ENCODE measurements at places on chromosomes 2 and 18.
A peak's percentile ranks its signal among the peaks of the same experiment; 100 is the strongest.

GRCh38 chr2:218152777-218153176, 14.0 kb downstream of the CXCR1 start:
- peak; percentile 66 for DNase-seq

- no peak for DNase-seq
These were observed 93.2 kb downstream of the CABYR start for GRCh38 chr18:24231773-24232735.

- peak; percentile 62 for DNase-seq
These were observed at the start of gene SLC35F6 for GRCh38 chr2:26764078-26764887. Gene SLC35F6 (plus strand): TSS chr2:26764284. CDS start chr2:26764350, 66 bp downstream.

- DNase-seq, result no peak
These were observed 214.7 kb downstream of the SEPTIN10 start for GRCh38 chr2:109399066-109399465.

GRCh38 chr2:65579506-65580235, 147.3 kb upstream of the SPRED2 start:
- DNase-seq, result no peak

DNA sequence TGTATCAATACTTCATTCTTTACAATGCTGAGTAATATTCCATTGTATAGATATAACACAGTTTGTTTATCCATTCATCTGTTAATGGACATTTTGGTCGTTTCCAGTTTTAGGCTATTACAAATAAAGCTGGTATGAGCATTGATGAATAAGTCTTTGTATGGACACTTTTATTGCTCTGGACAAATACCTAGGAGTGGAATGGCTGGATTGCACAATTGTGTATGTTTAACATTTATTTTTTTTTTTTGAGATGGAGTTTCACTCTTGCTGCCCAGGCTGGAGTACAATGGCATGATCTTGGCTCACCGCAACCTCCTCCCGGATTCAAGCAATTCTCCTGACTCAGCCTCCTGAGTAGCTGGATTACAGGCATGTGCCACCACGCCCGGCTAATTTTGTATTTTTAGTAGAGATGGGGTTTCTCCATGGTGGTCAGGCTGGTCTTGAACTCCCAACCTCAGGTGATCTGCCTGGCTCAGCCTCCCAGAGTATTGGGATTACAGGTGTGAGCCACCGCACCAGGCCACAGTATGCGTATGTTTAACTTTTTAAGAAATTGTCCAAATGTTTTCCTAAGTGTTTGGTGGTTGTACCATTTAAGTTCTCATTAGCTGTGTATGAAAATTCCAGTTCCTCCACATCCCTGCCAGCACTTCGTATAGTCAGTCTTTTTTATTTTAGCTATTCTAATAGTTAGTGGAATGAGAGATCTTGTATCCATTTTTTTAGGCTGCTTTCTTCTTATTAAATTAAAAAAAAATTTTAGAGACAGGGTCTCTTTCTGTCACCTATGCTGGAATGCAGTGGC, 194.9 kb upstream of the HAAO start:
- DNase-seq, result peak; percentile 98

DNA sequence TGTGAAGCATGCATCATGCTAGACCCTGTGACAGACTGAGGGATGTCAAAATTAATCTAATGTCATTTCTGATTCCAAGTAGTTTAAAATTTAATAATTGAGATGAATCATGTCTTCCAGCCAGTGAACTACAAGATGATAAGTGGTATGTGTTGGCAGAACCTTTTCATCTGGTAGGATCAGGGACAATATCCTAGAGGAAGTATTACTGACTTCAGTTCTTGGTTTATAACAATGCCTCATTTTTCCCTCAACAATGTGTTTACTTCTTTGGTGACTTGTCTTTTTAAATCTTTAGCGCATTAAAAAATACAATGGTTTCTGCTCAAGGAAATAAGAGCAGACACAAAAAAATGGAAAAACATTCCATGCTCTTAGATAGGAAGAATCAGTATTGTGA, 69.4 kb downstream of the ARHGAP28 start:
- no peak for DNase-seq

DNA sequence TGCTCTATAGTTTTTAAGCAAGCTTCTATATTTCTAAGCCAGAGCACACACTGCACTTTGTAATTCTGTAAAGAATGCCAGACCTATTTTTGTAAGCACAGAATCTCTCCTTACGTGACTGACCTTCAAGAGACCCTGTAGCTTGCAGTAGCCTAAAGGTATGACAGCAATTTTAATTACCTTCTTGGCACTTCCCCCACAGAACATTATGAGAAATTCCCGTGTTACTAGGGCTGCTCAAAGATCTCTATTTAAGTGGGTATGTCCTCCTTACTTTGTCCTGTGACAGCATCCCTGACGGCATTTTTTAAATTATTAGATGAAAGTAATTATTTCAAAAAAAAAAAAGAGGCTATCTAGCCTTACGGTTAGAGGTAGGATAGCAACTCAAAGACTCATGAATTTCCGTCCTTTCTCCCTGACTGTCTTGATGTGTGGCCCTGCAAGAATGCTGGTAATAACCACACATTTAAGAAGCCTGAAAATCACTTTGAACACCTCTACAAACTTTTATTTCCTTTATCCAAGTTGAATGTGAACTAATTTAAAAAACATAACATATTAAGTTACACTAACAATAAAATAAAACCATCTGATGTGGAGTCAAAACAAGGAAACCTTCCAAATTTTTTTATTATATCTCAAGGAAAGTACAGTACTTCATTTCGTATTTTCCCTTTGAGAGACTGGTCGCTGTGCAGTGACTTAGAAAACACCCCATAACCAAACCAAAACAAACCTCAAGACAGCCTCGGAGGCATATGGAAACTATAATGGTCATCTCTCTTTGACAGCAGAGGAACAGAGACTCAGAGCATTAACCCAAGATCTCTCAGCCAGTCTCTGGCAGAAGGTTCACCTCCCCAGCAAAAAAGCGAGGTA, 54.9 kb downstream of the THUMPD2 start:
- DNase-seq, result no peak

DNA sequence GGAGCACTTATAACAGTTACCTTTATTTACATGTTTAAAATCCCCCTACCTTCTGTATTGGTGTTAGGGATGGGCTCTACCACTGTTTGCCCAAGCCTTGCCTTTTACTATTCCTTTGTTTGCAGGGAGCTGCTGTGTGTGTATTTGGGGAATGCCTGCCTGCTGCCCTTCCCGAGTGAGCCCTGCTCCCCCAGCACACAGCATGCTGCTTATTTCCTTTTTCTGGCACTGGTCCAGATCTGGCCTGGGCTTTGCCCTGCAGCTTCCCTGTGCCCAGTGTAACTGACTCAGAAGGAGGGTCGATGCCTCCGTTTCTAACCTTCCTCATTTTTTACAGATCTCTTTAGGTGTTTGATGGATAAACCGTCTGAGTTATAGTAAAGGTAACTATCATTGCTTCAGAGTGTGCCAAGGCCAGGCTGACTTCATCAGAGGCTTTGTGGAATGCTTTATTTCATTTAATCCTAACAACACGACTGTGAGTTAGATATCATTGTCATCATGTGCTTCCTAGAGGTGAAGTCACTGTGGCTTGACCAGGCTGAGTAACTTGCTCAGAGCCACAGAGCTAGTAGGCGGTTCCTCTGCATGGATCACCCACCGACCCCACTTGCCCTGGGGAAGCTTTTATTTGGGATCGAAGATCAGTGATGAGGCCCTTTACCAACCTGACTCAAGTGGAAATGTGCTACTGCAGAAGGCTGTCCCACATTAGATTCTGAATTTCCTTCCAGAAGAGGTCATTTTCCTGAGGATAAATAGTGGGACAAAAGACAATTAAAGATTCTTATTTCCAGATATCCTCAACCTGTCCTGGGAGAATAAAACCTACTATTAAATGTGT, 238.8 kb downstream of the ZNF407 start:
- DNase-seq, result no peak

GRCh38 chr2:31446848-31447247, 32.3 kb upstream of the XDH start:
- DNase-seq, result no peak

- DNase-seq, result no peak
These were observed 13.7 kb downstream of the SALL3 start for GRCh38 chr18:78993014-78993926.

DNA sequence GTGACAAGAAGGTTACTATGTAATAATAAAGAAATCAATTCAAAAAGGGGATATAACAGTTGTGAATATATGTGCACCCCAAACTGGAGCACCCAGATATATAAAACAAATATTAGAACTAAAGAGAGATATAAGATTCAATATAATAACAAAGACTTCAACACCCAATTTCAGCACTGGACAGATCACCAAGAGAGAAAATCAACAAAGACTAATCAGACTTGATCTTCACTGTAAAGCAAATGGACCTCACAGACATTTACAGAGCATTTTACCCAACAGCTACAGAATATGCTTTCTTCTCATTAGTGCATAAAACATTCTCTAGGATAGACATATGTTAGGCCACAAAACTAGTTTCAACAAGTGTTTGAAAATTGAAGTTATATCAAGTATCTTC, 287.7 kb downstream of the DSC3 start:
- no peak for DNase-seq

DNA sequence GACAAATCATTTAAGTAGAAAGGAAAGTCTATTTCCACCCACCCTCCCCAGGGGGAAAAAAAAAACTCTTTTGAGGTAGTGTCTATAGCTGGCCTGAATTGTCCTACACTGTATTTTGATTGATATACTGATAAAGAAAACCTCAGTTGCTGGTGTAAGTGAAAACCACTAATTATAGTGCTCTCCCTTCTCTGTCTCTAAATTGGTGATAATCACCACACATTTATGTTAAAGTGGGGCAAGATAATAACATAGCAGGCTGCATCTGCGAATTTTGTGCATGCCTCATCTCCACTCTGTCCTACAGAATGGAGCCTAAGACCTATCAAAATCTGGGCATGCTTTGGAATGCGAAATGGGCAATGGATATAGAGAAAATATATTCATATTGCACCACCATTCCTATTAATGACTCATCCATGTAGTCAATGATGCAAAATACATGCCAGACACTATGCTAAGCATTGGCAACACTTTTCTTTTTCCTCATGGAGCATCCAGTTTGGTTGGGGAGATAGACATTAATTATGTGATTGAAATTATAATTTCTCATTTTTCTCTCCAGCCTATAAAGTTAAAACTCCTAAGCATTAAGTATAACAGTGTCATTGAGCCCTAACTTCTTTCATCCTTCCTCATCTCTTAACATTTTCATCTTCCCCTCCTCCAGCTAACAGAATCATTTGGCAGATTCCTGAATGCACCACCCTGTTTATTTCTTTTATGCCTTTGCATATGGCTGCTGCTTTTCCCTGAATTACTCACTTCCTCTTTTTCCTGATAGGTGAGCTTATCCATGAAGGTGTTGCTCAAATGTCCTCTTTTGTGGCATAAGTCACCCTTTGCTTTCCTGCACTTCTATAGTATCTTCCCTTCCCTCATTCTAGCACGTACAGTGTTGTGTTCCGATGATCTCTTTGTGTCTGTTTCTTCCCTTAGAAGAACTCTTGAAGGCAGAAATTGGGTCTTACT, 58.2 kb downstream of the SLC9A2 start:
- no peak for DNase-seq

DNA sequence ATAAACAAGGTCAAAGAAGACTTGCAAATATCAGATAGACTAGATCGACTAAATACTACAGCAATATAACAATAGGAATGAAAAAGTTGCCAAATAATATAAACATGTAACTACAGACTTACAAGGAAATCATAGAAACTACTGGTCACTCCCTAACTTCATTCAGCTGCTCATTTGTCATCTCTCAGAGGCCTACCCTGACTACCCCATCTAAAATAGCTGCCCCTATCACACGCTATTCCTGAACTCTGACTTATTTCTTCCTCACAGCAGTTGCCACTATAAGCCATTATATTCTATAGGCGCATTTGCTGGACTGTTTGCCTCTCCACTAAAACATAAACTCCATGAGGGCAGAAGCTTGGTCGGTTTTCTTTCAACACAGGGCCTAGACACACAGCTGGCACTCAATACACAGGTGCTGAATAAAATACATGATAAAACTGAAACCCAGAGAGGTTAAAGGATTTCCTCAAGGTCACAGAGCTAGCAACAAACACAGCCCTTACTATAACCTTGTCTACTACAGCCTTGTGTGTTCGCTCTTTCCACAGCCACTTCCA, 1.8 kb downstream of the STRN start:
- no peak for DNase-seq

- DNase-seq, result no peak
These were observed 209.5 kb downstream of the LPIN1 start for GRCh38 chr2:11955884-11956291.

- peak; percentile 19 for DNase-seq
These were observed 311.1 kb downstream of the NR4A2 start for GRCh38 chr2:156021146-156022040.

DNA sequence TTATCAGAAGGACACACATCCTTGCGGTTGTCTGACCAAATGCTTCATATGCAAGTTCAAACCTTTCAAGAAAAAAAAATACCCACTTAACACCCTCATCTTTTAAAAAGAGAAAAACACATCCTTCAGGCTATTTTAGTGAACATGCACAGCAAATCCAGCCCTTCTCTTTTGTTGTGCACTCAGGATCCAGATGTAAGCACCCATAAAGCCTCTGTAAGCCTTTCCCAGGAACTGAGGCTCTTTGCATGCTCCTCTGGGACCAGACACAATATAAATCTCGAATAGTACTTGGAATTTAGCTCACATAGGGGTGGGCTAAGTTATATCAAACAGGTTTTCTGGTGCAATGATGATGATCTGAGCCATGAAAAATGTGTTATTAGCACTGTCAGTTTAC, 308.8 kb upstream of the FAM98A start:
- DNase-seq, result no peak

GRCh38 chr2:223936862-223937326, 8.2 kb downstream of the WDFY1 start:
- DNase-seq, result no peak

GRCh38 chr2:45898819-45899218, 247.3 kb downstream of the PRKCE start:
- DNase-seq, result no peak

DNA sequence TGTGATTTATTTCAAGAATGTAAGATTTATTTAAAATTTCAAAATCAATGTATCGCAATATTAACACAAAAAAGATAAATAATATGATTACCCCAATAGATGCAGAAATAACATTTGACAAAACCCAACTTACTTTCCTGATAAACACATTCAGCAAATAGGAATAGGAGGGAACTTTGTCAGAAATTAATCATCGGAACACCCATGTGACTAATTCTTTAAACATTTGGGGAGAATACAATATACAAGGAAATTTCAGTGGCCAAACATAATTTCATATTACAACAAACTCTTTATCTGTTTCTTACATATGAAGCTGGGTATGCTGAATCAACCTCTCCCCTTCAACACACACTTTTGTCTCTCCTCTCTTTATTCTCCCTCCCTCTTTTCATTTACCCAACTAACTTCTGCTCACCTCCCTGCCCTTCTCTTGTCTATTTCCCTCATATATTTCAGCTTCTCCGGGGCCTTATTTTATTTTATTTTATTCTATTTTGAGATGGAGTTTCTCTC, 309.6 kb upstream of the CNTNAP5 start:
- no peak for DNase-seq

DNA sequence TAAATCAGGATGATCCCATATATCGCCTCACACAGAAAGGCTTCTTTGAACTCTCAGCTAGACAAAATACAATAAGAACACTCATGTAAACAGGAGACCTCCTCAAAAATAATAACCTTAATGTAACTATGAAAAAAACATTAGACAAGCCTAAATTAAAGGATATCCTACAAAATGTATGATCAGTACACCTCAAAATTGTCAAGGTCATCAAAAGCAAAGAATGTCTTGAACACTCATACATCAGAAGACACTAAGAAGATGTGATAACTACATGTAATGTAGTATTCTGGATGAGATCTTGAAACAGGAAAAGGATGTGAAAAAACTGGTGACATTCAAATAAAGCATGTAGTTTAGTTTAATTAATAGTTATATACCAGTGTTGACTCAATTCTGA, 616.8 kb upstream of the ZEB2 start:
- DNase-seq, result no peak

Measured in PC-9 (cell line).